ENCODE measurements at places on chromosomes 5 and 9.

DNA sequence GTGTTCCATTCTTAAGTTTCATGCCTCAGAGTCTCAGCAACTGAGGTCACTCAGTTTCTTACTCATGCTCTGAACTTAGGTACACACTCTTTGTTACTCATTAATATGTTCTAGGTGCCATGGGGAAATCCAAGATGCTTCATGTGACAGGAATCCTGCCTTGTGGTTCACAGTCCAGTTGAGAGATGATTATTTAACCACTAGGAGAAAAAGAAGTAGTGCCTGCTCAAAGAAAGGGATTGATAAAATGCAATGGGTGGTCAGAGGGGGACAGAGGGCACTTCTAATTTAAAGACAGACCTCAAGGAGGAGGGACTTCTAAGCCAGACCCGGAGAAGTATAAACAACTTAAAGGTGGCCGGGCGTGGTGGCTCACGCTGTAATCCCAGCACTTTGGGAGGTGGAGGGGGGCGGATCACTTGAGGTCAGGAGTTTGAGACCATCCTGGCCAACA, 69.0 kb downstream of the UGCG start:
- DNase-seq = peak; percentile 29

DNA sequence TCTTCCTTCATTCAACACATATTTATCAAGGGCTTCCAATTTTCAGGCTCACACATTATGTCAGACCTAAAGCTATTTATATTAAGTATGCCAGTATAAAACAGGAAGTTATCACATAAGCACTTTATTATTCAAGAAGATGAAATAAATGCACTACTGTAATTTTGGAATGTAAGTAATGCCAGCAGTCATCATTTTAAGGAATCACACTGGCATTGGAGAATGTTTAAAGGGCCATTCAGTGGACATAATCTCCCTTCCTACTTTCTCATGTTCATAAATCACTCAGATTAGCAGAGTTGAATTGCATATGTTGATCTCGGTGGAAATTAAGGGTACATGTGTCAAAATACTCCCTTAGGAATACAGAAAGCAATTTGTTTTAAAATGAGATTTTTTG, 164.4 kb downstream of the GIN1 start:
- DNase-seq = no peak

DNA sequence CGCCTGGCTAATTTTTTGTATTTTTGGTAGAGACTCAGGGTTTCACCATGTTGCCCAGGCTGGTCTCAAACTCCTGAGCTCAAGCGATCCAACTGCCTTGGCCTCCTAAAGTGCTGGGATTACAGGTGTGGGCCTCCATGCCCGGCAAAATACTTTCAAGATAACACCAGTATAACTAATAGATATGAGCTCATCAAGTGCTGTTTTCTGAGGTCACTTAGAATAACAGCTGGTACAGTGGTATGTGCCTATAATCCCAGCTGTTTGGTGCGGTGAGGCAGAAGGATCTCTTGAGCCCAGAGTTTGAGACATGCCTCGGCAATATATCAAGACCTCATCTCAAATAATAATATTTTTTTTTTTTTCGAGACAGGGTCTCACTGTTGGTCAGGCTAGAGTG, 30.5 kb upstream of the CREBRF start:
- DNase-seq = no peak

GRCh38 chr9:133788819-133789717, 50.9 kb upstream of the SARDH start:
- DNase-seq = no peak

DNA sequence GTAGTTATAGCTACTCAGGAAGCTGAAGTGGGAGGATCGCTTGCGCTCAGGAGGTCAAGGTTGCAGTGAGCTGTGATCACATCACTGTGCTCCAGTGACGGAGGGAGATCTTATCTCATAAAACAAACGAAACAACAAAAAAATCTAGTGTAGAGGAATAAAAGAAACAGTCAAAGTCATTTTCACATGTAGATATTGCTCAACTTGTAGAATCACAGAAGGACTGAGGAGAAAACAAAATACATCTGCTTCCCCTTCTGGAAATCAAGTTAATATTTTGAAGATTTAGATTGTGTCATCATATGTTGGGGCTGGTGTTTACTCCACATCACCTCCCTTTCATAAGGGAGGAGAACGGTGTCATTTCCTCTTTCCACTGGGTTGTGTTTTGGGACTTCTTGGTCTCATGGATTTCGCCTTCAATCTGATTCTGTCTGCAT, 8.2 kb upstream of the SLC46A2 start:
- no peak for DNase-seq

DNA sequence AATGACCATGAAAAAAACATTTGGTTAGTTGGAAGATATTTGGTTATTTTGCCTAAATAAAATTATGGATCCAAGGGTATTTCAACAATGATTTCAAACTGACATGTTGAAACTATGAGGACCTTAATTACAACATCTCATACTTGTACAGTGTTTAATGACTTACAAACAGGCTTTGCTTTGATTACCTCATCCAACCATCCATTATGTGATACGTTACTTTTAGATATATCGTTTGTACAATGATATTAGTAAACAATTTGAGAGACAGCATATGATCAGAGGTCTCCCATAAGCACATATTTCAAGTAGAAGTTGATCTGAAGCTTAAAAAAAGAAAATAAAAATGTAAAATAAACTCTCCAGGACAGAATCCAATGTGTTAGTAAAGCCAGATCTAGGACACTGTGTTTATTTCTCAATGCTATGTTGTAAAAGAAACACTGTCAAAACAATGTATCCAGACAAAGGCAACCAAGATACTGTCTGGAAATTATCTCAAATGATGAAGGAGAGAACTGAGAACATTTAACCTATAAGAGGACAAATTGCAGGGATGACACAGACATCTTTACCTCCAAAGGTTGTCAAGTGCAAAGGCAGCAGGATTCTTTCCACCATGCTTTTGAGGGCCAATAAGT, 116.0 kb upstream of the TARS1 start:
- no peak for DNase-seq

- DNase-seq = no peak
Observed at GRCh38 chr5:158165647-158166046, 306.7 kb upstream of the CLINT1 start.

GRCh38 chr5:111584651-111585050, 72.3 kb upstream of the STARD4 start:
- peak; percentile 1 for DNase-seq

GRCh38 chr5:135348918-135349317, 50.1 kb downstream of the MACROH2A1 start:
- DNase-seq = no peak

- no peak for DNase-seq
Observed at GRCh38 chr5:127976991-127977717, 106.4 kb upstream of the SLC12A2 start.

DNA sequence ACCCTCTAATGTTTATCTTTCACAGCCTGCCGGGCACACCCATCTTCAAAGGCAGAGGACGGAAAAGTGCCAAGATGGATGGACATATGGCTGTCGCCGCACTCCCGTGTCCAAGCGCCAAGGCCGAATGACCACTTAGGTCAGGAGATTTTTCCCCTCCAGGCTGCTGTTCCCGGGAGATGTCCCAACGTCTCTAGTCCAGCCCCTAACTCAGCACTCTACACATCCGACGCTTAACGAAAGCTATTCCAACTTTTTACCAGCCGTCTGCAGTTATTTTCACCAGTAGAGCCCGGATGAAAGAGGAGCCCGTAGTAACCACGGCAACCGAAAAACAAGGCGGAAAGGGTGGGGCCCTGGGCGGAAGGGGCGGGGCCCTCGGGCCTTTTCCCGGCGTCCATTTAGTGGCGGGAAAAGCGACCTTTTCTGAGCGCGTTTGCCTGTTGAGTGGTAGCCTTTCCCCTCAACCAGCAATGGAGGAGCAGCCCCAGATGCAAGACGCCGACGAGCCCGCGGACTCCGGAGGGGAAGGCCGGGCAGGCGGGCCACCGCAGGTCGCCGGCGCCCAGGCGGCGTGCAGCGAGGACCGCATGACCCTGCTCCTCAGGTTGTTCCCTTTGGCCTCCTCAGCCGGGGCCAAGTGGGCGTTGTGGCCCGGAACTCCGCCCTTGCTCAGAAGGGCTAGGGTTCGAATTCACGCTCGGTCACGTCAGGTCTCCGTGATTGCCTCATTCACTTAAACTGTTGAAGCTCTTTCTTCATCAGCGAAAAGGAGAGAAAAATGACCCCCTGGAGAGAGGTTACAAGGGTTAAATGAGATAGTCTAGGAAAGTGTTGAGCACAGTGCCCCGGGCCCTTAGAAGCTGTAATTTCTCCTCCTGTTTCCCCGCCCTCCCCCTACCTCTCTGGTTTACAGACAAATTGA, at the start of gene CENPH:
Gene CENPH, plus strand, starts transcription at position 422 of the 925 bp plus-strand sequence. Its CDS starts 52 bp downstream, at position 474.
- DNase-seq = peak; percentile 93

DNA sequence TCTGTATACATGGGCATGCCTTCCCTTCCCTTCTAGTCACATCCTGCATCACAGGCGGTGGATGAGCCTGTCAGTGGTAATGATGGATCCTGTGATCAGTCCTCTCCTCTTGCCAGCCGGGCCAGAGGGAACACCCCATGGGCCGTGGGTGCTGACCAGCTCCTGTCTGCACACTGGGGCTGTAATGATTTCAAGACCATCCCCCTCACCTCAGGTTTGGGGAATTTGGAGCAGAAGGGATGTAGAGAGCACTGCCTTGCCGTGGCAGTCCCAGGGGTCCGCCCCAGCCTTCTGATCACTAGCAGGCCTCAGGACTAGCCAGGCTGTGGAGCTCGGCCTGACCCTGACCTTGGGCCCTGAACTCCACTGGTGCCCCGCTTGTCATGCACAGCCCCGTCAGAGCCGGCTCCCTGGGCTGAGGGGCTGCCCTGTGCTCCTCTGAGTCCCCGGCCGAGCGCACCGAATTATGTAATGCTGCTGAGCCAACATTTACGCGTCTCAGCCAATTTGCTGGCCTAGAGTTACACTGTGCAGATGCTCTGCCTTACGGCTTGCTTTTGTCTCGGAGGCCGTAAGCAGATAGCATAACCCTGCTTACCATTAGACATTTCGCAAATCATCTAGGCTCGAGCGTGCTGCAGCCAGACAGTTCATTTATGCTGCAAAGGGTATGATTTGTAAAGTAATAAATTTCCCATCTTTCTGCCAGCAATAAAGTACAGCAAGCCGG, 155.3 kb downstream of the MACROH2A1 start:
- no peak for DNase-seq

DNA sequence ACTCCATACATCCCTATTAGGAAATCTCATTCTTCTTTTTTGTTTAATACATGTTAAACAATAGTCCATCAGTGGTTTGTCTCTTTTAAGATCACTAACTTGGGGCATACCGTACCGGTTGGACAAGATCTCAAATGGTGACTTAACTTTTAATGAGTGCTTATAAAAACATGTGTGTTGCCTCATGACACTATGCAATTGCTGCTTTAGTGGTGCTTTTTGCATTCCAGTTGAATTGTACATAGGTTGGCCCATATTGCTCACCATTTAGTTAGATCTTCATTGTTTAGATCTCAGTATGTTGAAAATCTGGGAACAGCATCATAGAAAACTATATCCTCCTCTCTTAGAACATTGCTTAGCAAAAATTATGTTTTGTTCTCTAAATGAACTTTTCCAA, 17.8 kb downstream of the C9orf85 start:
- no peak for DNase-seq

GRCh38 chr5:126562823-126563222, 32.2 kb downstream of the ALDH7A1 start:
- DNase-seq = no peak

DNA sequence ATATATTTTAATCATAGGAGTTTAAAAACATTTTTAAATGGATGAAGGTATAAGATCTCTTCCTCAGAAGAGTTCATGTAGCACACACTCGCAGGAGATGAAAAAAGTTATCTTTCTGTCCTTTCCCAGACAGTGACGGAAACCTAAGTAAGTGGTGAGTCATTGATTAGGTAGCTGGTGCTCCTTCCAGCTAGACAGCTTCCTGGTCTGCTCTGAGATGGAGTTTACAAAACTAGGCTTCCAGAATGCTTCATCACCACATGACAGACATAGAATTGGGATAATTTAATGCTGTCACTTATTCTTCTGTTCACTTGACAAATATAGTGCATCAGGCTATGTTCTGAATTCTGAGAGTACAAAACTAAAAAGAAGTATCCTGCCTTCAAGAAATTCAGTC, 2393.0 kb upstream of the C9orf72 start:
- DNase-seq = no peak

DNA sequence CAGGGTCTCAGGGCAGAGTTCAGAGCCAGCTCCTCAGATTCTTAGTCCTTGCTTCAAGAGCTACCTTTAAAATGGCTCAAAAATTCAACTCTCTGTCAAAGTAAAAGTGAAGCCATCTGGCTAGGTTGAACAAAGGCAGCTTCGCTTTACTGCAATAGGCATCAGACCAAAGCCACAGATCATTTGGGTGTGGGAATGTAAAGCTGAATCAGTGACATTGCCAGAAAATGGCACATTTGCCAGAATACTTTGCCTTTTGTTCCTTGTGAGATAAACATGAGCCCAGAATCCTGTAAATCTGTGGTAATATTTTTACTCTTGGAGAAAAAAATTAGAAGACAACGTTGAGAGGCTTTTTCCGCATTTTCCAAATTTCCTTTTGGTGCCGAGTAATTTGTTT, 210.5 kb downstream of the PALM2AKAP2 start:
- DNase-seq = no peak

GRCh38 chr5:57207681-57208080, 33.8 kb downstream of the GPBP1 start:
- no peak for DNase-seq

GRCh38 chr5:141835928-141836670, 42.1 kb downstream of the PCDH1 start:
- no peak for DNase-seq

- no peak for DNase-seq
Observed at GRCh38 chr5:159819591-159820411, 96.5 kb upstream of the ADRA1B start.

GRCh38 chr9:119282476-119283077, 86.7 kb downstream of the BRINP1 start:
- no peak for DNase-seq

GRCh38 chr5:30438785-30439184, 754.7 kb upstream of the CDH6 start:
- no peak for DNase-seq

DNA sequence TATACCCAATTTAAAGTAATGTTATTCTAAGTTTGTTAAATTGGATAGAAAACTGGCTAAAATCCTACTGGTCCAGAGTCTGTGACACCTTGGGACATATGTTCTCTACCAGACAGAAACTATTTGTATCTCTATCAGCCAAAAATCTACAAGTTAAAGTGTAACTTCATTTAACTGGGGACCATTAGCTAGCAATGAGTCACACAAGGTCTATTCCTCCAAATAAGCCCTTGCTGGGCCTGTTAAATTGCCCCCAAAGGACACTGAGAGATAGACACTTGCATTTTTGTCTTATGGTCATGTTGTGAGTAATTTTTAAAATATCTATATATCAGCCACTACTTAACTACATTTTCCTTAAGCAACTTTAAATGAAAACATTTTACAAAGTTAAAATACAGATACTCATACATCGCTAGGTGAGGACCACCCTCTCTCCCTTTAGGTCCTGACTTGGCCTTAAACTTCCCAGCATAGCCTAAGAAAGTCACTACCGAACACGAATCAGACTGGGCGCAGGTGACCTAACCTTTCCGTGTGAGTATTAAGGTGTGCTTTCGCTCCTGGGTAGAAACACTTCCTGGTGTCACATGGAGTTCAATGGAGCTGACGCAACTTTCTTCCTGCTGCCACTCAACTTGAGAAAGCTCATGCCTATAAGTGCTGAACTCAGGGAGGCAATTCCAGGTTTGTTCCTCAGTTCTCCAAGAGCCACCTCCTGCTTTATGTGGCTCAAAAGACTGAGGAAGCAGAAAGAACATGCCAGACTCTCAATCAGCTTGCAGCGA, 249.1 kb downstream of the DIRAS2 start:
- no peak for DNase-seq

Data from stimulated activated CD4-positive, alpha-beta T cell treated with anti-CD3 and anti-CD28 coated beads, Interleukin-1b, Interleukin-23, amount 100 ng/mL, for 48 hours (primary cell).